Activated T-helper 1 cell treated with anti-CD3 and anti-CD28 coated beads, Interleukin-2, amount 50 U/mL, for 16 hours (primary cell): ENCODE measurements at places on chromosomes 2 and 18.

DNA sequence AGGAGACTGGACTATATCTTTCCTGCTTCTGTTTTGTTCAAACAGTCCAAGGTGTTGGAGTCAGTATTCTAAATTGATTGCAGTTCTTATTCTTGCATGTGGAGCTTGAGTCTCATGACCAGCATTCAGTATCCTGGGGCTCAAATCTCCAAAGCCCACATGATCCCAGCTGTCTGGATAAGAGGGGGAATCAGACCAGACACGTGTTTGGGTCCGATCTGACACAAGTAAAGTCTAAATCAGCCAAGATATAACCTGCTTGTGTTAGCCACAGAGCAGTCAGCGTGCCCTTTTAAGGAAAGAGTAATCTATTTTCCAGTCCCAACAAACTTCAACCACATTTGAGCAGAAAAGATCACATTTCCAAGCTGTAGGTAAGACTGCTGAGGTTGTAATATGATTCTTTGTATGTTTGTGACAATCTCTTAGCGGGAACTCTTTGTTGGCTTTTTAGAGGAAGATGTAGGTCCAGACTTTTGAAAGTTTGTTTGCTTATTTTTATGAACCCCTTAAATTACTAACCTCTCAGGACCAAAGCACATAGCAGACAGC is 334.6 kb downstream of the SLC4A3 start:
- DNase-seq = no peak

- DNase-seq = no peak
These were observed 200.2 kb downstream of the RAD51AP2 start for GRCh38 chr2:17318013-17318412.

DNA sequence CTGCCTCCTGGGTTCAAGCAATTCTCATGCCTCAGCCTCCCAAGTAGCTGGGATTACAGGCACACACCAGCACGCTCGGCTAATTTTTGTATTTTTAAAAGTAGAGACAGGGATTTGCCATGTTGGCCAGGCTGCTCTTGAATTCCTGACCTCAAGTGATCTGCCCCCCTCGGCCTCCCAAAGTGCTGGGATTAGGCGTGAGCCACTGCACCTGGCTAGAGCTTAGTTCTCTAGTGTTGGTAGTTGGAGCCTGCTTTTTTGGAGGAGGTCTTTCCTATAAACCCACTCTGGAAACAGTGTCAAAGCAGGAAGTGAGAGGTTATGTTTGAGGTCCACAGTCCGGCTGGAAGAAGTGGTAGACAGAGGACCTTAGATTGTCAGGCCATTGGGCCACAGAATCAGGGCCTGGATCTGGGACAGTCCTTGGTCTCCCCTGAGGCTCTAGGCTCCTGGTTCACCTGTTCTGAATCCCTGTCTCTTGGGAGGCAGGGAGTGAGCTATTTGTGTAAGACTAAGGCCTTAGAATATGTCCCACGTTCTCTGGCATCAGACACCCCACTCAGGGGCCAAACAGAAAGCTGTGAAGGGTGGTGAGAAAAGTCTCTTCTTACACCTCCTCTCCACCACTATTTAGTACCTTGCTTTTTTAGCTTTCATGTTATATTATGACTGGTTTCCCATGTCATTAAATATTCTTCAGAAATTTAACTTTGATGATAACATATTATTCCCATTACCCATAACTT is 34.5 kb downstream of the PCBP1 start:
- DNase-seq = no peak

DNA sequence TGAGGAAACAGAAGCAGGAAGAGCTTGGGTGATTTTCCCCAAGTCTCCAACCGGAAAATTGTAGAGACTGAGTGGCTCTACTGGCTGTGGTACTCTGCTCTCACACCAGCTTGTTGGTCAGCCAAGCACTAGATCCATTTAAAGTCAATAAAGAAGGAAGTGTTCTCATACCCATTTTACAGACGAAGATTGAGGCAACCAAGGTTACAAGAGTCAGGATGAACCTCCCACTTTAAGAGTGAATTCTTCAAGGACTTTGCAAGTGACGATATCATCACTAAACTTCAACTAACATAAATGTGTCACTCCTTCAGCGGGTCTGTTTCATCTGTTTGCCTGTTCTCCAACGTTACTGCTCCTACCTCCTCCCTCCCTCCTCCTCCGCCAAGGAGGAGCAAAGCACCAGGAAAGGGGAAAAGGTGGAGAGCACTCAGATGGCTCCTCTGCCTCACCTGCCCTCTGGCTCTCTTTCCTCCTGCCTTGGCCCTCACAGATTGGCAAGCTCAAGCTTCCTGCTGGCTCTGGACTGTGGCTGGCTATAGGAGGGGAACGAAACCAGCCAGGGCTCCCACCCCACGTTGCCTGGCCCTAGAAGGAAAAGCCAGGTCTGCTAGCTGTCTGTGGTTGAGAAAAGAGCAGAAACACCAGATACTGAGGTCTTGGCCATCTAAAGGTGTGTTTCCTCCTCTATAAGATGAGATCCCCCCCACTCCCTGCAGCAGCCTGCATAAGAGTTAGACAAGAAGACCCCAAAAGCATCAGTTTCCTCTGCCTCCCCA is 3.6 kb upstream of the RAB11FIP5 start:
- no peak for DNase-seq

GRCh38 chr2:17981936-17982335 is 103.5 kb downstream of the KCNS3 start:
- no peak for DNase-seq
